ENCODE measurements at places on chromosomes 3 and 15.

- no peak for DNase-seq
Observed at GRCh38 chr3:177300039-177300833, 103.0 kb upstream of the TBL1XR1 start.

DNA sequence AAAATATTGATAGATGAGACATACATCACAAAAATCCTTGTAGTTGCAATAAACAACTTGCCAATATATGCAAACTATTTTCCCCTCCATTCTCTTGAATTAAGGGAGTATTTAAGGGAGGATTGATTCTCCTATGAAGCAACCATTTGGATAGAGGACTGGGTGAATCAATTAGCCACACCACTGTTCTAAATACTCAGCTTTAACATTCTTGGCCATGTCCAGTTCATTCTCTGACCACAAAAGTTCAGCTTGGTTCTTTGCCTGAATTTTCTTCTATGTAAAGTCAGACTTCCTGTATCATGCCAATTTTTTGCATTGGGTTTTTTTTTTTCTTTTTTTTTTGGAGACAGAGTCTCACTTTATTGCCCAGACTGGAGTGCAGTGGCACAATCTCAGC is 15.8 kb upstream of the SEC11A start:
- no peak for DNase-seq

DNA sequence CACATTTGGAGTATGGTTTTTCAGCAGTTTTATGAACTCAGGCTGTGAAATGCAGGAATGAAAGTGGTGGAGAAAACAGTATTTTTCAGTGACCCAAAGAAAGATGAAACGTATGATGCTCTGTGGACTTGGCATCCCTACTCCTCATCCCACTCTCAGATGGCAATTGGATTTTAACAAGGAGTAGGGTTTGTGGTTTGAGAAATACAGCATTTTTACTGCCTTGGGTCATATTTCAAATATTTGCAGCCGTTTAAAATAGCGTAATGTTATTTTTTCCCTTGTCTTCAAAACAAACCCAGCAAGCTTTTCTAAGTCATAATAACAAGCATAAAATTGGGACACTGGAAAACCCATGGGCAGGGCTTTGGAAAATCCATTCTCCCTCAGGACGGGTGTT is 117.2 kb upstream of the LRIG1 start:
- no peak for DNase-seq

DNA sequence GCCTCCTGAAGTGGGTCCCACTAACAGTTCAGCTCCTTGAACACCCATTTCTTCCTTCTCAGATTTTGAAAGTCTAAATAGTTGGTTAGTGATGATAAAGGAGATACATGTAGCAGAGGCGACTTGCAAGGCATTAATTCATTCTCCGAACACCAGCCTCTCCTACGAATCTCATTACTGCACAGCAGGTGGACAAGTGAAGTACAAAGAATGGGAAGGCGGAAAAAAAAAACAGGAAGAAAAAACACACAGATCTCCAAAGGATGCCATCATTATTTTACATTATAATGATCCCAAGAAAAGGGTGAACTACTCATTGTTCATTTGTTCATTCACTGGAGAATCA is 276.5 kb downstream of the MAGI1 start:
- no peak for DNase-seq

- DNase-seq, result no peak
Observed at GRCh38 chr15:84099181-84099580, 136.4 kb upstream of the GOLGA6L4 start.

DNA sequence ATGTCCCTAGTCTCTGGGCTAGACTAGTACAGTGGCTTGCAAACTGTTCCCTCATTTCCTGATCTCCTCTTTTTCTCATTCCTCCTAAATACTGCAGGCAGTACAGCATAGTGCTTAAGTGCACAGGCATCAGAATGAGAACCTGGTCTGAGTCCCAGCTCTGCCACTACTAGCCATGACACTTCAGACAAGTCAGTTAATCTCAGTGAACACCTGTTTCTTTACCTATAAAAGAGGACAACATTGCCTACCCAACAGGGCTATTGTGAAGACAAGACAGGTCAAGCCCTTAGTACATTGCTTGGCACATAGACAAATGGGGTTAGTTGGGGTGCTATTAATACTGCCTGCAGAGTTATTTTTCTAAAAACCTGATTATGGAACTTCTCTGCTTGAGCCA is 113.3 kb downstream of the RYR3 start:
- DNase-seq, result no peak

DNA sequence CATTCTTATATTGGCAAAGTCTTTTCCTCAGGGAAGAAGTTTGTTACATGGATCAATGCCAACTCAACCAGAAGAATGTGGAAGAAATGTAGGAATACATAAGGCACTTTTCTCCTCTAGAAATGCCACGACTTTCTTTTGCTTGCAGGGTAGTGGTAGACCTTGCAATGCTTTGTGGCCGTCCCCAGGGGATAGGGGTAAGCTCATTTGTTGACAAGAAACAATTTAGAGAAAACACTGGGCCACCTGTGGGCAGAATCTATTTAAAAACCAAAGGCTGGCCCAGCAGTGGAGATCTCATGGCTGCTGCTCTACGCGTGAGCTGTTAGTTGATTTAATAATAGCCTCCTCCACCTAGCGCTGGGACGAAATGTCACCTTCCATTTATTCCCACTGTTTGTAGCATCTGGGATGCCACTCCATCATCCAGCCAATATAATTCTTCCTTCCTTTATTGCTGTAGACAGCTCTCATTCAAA is 64.6 kb upstream of the PFN2 start:
- DNase-seq, result no peak

- no peak for DNase-seq
Observed at GRCh38 chr3:193305356-193305755, 64.3 kb downstream of the PLAAT1 start.

GRCh38 chr3:131348911-131349310 is 32.7 kb upstream of the NUDT16 start:
- DNase-seq, result no peak

GRCh38 chr3:152785051-152785450 is 49.9 kb upstream of the P2RY1 start:
- no peak for DNase-seq

GRCh38 chr15:83890587-83890986 is 236.7 kb downstream of the ADAMTSL3 start:
- DNase-seq, result no peak

DNA sequence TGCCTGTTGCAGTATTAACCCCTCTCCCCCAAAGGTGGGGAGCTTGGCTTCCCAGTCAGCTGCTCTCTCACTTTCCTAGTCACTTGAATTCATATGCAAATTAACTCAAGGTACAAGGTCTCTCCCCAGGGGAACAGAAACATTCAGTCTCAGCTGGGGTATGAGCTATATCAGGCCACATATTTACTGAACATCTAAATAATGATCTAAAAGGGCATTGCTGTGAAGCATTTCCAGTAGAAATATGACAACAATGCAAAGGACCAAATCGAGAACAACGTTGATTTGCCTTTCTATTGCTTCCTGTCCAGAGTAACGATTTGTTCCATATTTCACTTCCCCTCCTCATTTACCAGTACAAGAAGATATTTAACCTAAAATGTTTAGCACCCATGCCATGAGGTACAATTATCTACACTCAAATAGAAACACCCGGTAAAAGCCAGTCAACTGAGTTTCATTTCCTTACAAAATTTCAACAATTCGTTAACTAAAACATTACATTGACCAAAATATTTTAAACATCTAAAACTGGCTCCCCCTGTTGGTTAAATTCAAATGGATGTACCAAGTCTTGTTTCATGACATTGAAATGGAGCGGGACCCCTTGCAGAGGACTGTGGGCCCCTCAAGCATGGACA is 36.5 kb upstream of the KLHL6 start:
- no peak for DNase-seq

DNA sequence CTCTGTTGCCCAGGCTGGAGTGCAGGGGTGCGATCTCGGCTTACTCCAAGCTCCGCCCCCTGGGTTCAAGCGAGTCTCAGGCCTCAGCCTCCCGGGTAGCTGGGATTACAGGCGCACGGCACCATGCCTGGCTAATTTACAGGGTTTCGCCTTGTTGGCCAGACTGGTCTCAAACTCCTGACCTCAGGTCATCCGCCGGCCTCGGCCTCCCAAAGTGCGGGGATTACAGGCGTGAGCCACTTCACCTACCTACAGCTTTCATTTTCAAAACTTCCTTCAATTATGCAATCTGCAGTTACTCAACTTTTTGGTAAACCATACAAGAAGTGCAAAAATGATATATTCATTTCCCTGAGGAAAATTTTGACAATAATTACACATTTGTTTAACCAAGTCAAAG is 14.0 kb downstream of the NANOGP8 start:
- DNase-seq, result no peak

- no peak for DNase-seq
Observed at GRCh38 chr15:40878785-40879184, 4.8 kb upstream of the RHOV start.

GRCh38 chr3:14959359-14959943 is 12.1 kb downstream of the NR2C2 start:
- DNase-seq, result no peak

GRCh38 chr3:143168855-143169192 is 49.3 kb downstream of the CHST2 start:
- no peak for DNase-seq

DNA sequence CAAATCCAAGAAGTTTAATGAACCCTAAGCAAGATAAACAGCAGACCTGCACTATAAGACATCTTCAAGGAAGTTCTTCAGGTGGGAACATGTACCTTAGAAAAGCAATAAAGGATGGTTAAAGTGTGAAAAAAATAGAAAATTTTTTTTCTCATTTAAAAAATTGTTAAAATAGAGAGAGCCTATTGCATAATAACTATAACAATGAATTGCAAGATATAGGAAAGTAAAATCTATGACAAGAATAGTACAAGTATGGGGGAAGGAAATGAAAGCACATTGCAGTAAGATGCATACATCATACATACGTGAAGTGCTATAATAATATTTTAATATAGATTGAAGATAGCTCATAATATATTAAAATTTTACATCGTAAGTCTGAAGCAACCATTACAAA is 310.1 kb upstream of the KCNMB2 start:
- DNase-seq, result no peak

DNA sequence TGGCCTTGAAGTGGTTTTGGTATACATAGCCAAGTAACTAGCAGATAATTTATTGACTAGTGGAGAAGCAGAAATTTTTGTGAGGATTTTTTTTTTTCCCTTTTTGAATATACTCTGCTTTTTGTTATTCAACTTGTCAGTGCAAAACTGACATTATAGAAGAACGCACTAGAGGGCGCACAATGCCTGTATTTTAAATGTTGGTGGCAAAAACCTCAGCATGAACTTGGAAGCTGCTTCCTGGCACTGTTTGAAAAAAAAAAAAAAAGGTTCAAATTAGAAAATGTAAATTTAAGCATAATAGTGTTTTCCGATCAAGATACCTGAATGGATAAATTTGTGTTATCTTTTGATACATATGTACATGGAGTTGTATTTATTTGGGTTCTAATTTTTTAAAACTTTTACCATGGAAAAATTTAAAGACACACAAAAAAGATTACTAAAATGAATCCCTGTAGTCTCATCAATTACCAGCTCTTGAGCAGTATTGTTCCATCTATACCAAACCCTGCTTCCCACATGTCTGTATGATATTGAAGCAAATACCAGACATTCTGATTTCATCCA is 56.0 kb downstream of the SLC25A26 start:
- DNase-seq, result peak; percentile 41

GRCh38 chr15:78127882-78128281 is 3.4 kb downstream of the CIB2 start:
- DNase-seq, result no peak

DNA sequence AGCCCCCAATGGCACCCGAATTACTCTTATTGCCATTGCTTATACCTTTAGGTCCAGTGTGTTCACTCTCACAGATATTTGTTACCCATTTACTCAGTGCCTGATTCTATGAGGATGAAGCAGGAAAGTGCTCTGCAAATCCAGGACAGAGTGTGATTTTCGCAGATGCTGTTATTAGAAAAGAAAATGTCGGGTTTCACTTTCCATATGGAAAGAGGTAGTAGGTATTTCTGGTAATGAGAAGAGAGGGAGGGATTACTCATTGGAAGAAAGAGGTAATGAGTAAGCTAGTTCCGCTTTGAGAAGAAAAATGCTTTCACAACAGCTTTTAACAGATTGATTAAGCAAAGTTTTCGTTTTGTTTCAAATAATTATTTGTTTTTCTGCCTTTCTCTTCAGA is 336.3 kb upstream of the CFAP20DC start:
- no peak for DNase-seq

DNA sequence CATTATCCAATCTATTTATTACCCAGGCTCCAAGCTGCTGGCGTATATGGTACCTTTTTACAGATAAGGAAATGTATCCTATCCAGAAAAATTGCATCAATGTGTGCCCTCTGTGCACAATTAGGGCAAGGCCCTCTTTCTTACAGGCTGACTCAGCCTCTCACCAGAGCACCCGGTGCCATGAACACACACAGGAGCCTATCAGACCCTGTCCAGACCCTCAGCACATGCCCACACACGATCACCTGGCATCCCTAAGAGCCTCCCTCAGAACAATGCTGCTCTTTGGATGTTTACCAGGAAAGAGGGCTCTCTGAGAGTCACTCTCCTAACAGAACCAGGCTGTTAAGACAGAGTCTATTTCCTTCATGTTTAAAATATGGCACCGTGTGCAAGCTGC is 460.0 kb upstream of the TBL1XR1 start:
- no peak for DNase-seq

DNA sequence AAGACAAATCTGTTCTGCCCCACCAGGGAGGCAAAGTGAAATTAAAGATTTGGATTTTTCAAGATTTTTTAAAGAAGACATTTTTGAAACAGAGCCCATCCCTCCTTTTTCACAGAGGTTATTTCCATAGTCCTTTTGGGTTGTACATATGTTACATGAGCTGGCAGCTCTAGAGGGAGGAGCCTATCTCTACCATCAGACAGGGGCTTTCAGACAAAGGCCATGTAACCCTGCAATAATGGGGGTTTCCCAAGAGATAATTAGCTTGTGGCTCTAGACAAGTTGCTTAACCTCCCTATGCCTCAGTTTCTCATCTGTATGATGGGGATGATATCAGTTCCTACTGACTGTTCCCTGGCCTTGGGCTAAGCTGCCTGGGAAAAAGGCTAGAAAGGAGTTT is 8.0 kb upstream of the TBC1D21 start:
- DNase-seq, result no peak

- no peak for DNase-seq
Observed at GRCh38 chr15:70037292-70037640, 60.5 kb downstream of the TLE3 start.

GRCh38 chr15:51202783-51203182 is 108.1 kb upstream of the TNFAIP8L3 start:
- DNase-seq, result no peak

GRCh38 chr15:55740359-55740878 is 2.5 kb downstream of the PRTG start:
- no peak for DNase-seq
